CD4-positive, alpha-beta T cell treated with Interleukin-6 at 100 ng/mL for 8 hours (primary cell): ENCODE measurements at places on chromosomes 3 and 15.

DNA sequence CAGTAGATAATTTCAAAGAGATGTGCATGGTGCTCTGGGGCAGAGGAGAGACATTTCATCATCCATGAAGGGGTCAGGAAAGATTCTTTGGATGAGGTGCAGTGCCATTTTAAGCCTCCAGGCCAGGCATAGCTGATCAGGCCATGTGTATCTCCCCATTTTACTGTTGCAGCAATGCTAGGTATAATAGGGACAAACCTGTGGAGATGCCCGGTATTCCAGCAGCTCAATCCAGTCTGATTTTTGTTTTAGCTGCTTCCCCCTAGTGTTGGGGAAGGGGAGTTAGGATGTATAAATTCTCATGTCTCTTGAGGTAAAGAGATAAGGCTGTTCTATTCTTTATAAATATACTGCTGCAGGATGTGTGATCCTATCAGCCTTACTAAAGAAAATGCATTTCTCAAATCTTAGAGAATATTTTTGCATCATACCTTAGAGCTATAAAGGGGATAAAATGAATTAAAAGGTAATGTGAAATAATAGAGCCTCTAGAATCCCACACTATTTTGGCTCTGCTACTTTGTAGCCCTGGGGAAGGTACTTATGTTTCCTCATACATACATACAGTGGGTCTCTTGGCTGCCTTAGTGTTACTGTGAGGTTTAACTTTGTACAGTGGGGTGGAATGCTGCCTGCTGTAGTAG is 5.2 kb downstream of the CDV3 start:
- DNase-seq: no peak

GRCh38 chr3:23372285-23372684 is 169.2 kb downstream of the UBE2E2 start:
- no peak for DNase-seq

DNA sequence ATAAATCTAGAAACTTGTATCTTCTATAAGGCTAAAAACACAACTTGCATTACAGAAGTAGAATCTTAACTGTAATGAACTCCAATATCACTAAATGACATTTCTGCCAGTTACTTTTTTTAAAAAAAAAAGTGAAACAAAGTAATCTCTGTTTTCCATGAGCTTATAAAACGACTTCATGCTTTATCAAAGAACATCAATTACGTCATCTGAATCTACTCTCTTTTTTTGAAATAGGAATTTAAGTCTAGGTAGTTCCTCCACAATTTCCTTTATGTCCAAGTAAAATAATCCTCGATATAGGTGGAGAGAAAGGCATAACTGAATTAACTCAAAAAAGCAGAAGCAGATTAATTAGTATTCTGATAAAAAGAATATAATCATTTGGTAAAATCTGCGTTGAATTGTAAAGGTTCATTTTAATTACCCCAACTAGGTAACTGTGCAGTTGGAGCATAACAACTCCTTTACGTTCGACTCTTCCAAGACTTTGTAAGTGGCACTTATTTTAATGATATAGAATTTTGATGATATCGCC is 1.4 kb downstream of the UACA start:
- DNase-seq: no peak

GRCh38 chr3:101729586-101729985 is 5.2 kb downstream of the CEP97 start:
- DNase-seq: no peak

- DNase-seq: no peak
Measured at GRCh38 chr3:117036259-117036799, 326.8 kb downstream of the TUSC7 start.

DNA sequence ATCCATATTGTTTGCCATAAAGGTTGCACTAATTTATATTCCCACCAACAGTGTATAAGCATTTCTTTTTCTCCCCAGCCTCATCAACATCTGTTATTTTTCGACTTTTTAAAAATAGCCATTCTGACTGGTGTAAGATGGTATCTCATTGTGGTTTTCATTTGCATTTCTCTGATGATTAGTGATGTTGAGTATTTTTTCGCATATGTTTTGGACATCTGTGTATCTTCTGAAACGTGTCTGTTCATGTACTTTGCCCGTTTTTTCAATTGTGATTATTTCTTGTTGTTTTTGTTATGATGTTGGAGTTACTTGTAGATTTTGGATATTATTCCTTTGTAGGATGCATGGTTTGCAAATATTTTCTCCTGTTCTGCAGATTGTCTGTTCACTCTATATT is 46.5 kb downstream of the TP63 start:
- DNase-seq: no peak

DNA sequence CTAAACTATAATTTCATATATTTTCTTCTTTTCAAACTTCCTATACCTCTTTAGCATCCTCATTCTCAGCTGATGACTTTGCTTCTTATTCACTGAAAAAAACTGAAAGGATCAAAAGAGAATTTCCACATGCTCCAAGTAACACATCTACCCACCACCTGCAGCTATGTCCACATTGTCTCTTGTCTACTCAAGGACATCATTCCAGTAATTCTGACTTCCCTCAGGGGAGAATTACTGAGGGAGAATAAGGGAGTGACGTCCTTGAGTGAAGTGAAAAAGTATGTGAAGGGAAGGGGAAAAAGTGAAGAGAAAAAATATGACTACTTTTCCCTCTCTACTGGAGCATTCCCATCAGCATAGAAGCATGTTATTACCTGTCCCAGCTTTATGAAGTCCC is 32.6 kb downstream of the ETFA start:
- DNase-seq: no peak

DNA sequence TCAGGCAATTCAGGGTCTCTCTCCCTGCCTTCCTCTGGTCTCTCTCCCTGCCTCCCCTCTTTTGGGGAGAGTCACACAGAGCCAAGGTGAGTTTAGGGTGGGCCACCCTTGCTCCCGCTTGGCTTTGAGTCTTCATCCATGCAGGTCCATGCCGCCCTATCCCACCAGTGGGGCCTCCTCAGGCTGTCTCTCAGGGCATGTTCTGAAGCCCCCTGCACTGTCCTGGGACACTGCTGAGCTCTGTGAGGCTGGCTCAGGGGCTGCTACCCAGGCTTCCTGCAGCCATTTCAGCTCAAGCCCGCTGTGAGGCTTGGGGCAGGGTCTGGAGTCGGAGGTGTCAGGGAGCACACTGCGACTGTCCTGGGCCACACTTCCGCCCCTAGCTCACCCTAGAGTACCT is 203.1 kb downstream of the SSR3 start:
- DNase-seq: no peak

GRCh38 chr3:102936511-102937045 is 501.8 kb downstream of the ZPLD1 start:
- DNase-seq: no peak

DNA sequence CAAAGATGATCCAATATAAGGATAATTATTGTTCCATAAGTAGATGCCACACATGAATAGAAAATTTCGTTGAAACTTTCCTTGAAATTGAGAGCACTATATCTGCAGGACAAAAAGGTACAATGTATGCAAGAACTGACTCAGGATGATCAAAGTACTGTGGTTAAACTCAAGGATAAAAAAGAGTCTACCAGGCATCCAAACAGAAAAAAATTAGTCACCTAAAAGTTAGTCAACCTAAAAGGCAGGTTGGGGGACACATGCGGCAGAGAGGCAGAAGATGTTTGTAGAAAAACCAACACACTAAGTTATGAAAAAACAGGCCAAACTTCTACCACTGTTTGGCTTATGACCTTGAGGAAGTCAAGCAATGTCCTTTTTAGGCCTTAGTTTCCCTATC is 68.7 kb downstream of the GSK3B start:
- no peak for DNase-seq

DNA sequence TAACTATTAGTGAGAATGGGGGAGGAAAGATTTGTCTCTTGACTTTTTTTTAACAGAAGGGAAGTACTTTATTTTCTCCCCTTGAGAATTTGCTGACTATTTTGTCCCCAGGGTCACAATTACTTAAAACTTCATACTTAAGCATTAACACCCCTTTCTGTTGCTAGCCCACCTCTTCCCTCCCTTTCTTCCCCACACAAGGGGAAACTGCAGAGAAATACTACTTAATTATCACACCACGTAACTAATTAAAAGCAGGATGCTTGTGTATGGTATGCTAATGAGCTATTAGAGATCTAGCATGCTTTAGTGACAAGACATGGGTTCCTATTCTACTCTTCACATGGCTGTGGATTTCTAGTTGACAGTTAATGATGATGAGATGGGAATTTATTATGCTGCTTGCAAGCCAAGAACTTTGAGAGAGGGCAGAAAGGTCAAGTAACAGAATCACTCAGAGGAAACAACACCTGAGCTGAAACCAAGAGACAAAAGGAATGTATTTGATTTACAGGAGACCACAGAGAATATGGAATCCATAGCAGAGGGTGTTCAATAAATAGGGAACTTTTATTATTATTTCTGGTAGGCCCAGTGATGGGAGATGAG is 179.2 kb downstream of the LSAMP start:
- no peak for DNase-seq

DNA sequence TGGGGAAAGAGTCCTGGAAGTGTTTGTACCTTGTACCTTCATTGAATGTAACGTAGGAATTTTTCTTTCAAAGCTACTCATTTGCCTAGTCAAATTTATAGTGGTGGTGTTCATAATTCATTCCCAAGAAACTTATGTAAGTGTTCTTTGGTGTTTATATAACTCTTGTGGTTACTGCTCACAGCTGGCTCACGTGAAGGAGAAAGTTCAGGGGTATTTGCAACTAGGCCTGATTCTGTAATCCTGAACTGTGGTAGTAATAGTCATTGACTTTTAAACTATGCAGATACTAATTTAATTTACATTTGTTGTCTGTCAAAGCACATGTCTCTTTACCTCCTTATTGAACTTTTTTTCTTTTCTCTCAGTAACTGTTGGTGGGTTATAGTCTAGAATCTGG is 50.5 kb upstream of the TEX264 start:
- DNase-seq: no peak

GRCh38 chr15:27617013-27617412 is 482.1 kb downstream of the OCA2 start:
- DNase-seq: no peak

DNA sequence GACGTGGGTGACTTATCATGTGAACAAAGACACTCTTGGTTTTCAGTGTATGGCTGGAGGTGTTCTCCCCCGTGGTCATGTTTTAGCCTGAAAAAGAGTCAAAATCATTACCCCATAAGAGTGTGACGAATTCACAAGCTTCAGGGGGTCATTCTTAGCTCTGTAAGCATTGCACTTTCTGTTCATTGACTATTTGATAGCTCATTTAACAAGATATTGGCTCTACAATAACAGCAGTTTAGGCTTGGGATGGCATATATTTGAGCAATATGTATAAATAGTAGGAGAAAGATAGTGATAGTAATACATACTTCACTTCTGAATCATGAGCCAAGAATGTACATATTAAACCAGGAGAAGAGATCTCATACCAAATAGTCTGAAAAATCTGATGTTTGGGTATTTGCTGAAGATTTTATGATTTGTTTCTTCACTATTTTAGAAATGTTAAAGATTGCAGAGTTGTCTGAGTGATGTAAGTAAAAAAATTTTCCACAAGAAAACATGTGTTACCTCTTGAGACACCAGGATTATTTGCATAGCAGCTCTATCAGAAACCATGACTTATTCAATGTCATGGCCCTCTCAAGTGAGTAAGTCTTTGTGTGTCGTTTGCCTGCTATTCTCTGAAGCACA is 996.0 kb downstream of the OTOL1 start:
- no peak for DNase-seq

DNA sequence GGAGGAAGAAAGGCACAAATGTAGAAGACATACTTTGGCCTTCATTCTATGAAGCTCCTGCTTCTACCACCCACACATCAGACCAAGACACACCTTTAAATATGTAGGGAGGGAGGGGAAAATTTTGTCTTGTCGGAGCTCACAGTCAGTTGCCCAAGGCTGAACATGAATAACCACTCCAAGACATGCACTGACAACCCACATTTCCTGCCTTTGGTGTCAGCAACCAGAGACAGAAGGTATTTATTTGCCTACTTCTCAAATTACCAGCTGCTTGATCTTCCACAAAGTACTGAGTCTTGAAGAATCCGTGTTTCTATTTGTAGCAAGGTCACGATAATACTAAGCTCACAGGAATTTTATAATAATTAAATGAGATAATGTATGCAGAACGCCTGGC is 169.7 kb downstream of the KCNMB2 start:
- no peak for DNase-seq

- no peak for DNase-seq
Measured at GRCh38 chr15:40249477-40250303, 10.8 kb downstream of the PAK6 start.

GRCh38 chr15:39304201-39304841 is 276.6 kb upstream of the THBS1 start:
- no peak for DNase-seq

GRCh38 chr3:18778598-18778997 is 353.5 kb upstream of the SATB1 start:
- DNase-seq: peak; percentile 21

DNA sequence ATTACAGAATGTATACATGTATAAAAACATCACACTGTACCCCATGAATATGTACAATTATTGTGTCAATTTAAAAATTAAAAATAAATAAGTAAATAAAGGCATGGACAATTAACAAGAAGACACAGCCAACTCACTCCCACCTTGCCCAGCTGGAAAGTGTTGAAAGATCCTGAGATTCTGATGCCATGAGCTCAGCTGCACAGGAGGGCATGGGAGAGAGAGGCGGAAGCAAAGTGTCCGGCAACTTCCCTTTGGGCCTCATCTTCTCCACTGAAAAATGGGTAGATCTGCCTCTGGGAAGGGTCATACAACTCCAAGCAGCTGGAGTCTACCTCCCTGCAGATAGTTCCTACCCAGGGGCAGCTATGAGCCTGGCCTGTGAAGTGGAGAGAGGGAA is 277.3 kb downstream of the UACA start:
- no peak for DNase-seq

- no peak for DNase-seq
Measured at GRCh38 chr3:16849795-16850194, 35.0 kb upstream of the PLCL2 start.
